ENCODE measurements at places on chromosomes 6 and 20.

GRCh38 chr6:39892490-39893129 lies 41.7 kb downstream of the MOCS1 start:
- peak; percentile 54 for DNase-seq

DNA sequence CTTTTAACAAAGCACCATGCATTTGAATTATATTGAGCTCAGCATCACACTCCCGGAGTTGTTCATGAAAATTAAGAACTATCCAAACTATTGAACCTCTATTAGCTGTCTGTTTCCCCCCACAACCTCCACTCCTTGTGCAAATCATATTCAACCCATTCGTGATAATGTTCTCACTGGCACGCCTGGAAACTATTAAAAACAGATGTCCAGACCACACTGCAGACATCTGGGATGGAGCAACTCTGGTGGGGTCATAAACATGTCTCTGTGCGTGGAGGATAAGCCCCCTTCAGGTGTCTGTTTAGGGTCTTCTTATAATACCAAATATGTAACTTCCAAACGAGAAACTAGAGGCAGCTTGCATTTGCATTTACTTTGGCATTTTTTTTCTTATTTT lies 193.7 kb downstream of the TFAP2A start:
- DNase-seq = no peak

- no peak for DNase-seq
Measured at GRCh38 chr6:166608774-166609173, 18.3 kb downstream of the RPS6KA2 start.

DNA sequence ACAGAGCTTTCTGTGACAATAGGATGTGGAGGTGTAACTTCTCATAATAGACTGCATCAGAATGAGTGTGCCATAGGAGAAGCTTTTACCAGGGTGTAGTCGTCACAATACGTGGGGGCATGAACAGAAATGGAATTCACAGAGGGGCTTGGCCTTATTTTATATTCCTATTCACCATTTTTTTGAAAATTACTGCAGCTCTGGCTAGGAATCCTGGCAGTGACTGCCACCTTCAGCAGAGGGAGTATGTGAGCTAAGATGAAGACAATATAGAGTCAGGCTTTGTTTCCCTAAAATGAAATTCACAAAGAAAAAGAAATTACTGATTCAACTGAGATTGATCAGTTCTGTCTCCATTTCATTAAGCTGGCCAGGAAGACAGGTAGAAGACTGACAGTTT lies 13.9 kb downstream of the TOMM6 start:
- DNase-seq = peak; percentile 42

DNA sequence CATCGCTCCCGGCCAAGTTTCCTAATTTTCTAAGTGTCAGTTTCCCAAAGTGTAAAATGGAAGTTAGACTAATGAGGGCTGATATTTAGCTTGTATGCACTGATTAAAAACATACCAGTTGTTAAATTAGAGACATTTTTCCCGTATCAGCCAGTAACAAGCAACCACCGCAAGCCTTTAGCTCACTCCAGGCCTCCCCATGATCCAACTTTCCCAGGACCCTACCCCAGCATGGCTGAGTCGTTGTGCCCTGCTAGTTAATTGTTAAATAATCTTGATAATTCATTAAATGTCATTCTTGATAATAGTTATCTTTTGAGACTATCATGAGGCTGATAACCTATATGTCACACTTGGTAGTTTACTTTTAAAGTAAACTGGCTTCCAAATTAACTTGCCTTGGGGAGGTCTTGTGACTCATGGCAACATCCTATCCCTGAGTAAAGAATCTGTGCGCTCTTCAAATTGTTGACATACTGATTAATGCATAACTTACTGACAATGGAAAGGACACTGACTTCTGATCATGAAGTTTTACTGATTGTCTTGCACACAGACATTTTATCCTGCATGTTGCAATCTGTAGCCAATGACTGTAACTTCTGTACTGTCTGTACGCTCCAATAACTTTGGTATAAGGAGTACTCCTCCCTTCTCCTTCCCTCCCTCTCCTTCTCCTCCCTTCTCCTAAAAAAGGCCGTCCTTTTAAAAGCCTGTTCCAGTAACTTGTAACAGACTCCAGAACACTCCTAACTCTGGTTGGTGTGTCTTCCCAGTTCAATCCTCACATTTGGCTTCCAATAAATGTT lies 6.3 kb upstream of the GTF3C6 start:
- no peak for DNase-seq

GRCh38 chr6:135675862-135676261 lies 175.6 kb upstream of the PDE7B start:
- DNase-seq = peak; percentile 81

GRCh38 chr20:19465536-19465935 lies 253.1 kb downstream of the SLC24A3 start:
- peak; percentile 65 for DNase-seq

DNA sequence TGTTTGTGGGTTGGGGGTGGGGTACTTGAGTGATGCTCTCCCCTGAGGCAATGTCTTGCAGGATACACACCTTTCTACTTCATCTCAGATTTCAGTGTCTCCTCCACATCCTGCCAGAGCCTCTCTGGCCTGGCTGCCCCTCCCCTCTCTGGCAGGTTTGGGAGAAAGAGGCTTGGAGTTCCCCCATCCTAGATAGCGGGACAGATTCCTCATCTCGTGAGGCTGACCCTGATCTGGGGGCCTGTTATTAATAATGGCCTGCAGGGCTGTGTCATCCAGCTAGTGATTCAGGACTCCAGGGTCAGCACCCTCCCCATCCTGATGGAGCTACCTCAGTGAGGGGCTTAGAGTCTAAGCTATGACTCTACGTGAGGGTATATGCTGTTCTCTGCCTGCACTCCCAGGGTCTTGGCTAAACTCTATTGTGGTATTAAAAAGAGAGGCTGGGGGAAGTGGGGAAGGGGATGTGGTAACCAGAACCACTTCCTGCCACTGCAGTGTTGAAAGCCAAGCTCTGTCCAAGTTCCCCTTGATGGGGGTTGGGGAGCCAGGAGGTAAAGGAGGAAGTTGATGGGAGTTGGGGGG lies 3.7 kb upstream of the MMP9 start:
- DNase-seq = peak; percentile 78

DNA sequence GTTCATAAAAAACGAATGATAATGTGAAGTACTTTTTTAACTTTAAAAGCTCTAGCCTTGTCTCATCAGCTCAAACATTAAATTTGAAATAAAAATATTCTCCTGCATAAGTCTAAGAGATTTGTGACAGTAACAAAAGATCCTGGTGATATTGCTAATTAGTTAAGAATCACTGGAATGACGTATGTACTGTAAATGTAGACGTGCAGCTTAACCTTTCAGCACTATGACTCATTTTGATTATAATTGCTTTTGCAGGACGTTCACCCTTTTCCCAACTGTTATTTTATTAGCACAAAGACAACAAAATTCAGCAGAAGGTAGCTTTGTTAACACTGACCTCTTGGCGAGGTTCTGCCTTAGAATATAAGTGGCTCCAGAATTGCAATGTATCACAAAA lies 68.6 kb downstream of the TENT5A start:
- no peak for DNase-seq

DNA sequence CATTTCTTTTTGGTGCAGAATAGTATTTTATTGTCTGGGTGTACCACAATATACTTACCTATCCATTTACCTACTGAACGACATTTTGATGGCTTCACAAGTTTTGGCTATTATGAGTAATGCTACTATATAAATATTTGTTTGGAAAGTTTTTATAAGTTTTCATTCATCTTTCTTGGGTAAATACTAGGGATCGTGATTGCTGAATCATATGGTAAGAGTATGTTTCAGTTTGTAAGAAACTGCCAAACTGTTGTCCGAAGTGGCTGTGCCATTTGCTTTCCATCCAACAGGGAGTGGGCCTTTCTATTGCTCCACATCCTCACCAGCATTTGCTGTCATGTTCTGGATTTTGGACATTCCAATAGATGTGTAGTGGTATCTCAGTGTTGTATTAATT lies 104.2 kb downstream of the CDYL start:
- DNase-seq = no peak

DNA sequence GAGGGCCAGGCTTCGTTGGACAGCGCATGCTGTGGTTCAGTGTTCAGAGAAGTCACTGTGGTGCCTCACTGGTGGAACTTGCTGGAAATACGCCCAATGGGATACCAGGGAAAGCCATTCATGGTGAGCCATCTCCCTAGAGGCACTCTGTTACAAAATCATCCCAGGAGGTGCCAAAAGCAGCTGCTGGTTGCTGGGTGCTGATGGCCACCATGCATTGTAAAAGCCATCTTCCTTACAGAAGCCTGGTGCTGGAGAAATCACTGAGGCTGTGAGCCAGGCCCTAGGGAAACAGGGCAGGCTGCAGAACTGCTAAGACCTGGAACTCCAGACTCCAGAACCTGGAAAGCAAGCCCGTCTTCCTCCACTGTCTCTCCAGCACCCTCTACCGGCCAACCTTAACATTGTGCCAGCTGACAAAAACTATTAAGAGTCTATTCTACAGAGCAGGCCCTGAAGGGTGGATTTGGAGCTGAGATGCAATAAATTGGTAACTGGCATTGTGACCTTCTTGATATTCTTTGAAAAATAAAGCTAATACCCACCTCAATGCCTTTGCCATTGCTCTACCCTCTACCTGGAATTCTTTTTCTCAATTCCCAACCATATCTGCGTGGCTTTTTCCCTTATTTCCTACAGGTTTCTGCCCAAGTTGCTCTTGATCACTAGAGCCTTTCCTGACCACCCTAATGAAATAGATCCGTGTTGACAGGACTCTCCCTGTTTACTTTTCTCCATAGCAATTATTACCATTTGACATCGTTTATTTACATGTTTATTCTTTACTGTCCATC lies 18.5 kb downstream of the SNRPB start:
- DNase-seq = peak; percentile 82

DNA sequence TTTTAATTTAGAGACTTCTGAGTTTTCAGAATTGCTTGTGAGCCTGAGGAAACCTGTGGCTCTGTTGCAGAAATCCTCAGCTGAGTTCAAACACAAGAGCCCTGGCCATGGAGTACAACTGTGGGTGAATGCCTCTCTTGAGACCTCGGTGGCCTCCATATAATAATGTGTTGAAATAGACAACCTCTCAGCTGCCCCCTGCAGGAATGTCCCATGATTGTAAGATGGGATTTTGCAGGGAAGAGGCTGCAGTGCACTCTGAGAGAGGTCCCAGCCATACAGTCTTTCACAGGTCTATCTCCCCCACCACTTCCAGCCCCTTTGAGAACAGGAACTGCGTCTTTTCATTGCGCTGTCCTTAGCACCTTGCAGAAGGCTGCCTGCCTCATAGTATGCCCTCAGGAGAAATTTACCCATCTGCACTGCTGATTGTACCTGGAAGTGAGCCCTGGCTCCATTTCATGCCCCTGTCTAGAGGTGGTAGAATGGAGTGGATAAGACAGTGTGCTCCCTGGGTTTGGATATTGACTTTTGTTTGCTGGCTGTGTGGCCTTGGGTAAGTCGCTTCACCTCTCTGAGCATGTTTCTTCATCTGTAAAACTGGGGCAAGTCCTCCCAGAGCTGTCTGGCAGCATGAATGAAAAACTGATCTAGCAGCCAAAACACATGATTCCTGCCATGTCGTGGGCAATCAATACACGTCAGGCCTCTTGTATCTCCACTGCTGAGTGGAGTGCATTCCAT lies 16.8 kb upstream of the CDH22 start:
- DNase-seq = peak; percentile 68

- DNase-seq = peak; percentile 38
Measured at GRCh38 chr6:63802606-63803206, 167.1 kb downstream of the PHF3 start.

DNA sequence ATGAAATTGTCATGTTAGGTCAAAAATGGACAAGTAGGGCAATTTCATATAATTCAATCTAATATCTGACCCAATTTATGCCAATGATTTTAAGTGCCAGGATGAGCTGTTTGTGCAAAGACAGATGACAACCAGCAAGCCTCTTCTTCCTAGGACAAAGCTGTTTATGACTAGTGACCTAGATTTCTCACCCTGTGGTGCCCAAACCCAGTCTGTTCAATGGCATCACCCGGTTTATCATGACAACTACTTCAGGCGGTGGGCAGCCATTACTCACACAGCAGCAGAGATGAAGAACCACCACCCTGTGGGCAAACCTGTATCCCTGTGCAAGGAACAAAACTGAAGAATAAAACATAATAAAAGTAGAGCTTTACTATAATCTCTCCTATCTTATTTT lies 59.0 kb downstream of the MAP7 start:
- DNase-seq = no peak

DNA sequence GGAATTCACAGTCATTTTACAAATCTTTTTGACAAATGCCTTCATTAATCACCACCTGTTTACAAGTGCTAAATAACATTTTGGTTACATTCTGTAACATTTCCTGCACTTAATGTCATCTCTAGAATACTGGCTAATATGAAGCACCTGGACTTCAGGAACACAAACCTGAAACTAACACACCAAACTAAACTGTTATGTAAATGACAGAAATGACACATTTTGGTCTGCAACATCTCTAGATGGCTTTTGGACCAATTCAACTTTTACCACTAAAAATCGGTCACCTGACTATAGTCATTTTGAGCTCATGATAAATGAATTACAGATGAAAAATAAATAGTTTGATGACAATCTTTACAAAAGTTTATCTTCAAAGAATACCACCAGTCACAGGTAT lies 80.6 kb downstream of the ATG5 start:
- DNase-seq = no peak

- DNase-seq = no peak
Measured at GRCh38 chr20:8400486-8400885, 268.4 kb downstream of the PLCB1 start.

GRCh38 chr6:133730881-133731280 lies 158.0 kb upstream of the TCF21 start:
- no peak for DNase-seq

DNA sequence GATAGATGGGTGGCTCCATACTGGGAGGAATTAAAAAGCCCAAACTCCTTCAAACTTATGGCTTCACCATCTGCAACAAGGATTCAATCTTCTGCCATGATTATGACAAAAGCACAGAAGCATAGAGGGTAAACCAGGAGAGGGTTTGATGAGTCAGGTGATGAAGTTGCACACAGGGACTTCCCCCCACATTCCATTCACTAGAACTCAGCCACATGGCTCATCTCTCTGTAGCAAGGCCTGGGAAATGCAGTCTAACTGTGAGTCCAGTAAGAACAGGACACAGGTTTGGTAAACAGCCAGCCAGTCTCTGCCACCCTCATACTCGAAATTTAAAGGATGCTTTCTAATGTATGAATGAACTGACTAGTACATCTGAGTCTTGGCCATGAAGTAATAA lies 142.9 kb downstream of the HIVEP2 start:
- no peak for DNase-seq

GRCh38 chr20:12455148-12455547 lies 537.5 kb downstream of the BTBD3 start:
- DNase-seq = no peak

DNA sequence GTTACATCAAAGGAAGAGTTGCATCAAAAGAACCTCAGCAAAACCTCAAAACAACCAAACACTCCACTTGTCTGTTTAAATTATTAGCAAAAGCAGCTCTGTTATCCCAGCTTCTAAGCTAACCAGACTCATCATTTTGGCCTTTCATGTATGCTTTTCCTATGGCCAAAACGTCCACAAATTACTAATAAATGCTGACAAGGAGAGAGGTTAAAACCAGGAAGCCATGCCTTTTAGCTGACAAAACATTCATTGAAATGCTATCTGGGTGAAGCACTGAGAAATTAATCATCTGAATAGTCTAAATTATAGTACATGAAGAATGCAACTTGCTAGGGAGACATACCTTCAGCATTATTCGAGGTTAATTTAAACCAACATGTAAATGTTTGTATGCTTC lies 80.6 kb downstream of the LAMA2 start:
- DNase-seq = no peak

Data from hematopoietic multipotent progenitor cell treated with erythropoietin and hydrocortisone succinate and interleukin-3 and kit ligand, for 6 days (in vitro differentiated cells).